ENCODE measurements at places on chromosomes 3 and 15.

DNA sequence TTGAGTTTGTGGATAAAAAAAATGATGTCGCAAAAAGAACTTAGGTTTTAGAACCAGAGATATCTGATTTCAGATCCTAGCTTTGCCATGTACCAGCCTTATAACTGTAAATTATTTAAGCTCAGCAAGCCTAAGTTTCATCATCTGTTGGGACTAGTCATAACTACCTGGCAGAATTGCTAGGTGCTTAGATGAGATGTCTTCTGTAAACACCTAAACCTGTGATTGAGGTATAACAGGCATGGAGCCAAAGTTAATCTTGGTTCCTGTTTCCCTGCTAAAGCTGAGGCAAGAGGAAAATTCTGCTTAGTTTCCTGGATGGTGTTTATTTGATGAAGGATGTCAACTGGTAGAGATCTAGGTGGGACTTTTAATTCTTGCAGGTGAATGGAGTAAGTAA lies 331.3 kb upstream of the RBMS3 start:
- DNase-seq: no peak

DNA sequence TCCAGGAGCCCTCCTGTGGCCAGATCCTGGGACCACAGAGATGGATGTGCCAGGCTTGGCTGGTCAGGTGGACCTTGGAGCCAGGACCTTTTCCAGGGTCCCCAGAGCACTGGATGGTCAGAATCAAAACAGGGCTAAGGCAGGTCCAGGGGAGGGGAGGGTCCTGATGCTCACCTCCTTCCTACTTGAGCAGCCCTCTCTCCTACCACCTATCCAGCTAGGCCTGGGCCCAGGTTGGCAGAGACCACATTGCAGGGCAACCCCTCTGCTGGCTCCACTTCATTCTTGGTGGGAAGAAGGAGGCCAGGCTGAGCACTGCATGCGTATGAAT lies 28.5 kb upstream of the SFMBT1 start:
- no peak for DNase-seq

DNA sequence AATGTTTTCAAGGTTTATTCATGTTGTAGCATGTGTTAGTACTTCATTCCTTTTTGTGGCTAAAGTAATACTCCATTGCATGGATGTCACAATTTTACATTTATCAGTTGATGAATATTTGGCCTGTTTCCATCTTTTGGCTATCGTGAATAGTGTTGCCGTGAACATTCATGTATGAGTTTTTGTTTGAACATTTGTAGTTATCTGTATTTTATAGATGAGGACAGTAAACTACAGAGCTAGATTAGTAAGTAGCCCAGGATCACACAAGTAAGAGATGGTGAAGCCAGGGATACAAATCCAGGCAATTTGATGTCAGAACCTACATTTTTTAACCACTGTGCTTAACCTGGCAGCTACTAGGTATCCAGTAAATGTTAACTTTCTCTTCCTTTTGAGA lies 63.2 kb downstream of the ASTE1 start:
- no peak for DNase-seq

DNA sequence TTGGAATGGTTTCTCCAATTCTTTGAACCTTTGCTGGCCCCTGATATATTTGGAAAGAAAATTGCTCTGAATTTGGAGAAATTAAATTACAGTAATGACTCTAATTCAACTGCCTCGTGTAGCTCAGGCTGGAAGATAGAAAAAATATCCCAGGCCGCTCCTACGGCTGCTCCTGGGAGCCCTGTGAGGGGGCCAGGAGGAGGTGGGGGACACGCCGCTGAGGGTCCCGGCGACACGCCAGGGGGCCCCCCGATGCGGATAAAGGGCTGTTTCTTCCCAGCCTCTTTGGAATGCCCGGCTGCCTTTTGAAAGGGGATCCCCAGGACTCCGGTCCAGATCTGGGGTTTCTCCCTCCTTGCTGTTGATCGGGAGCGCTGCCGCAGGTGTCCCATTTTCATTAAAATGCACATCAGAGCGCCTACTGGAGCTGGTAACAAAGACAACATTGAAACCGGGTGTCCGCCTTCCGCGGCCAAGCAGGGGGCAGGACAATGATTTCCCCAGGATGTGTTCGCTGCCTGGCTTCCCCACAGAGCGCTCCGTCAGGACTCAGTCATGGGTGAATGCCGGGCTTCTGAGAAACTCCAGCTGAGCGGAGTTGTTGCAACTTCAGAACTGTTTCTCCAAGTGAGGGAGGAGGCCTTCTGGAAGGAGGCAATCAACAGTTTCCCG lies 200.1 kb upstream of the KBTBD8 start:
- no peak for DNase-seq

GRCh38 chr15:75653347-75653913 lies 5.7 kb downstream of the SNX33 start:
- DNase-seq: no peak

DNA sequence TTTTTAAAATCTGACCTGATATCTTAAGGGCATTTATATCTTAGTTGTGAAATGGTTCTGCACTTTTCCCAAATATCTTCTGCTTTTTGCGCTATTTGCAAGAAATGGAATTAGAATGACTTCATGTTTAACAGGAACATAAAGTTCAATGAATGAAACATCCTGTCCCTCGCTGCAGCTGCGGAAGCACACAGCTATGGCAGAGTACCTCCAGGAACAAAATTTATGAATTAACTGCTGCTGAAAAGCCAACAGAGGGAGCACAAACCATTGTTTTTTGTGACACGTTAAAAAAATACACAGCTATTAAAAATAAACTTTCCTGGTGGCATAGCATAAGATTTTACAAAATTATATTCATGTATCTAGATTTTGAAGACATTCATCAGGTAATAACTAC lies 404.4 kb upstream of the MDFIC2 start:
- no peak for DNase-seq

- no peak for DNase-seq
Observed at GRCh38 chr3:29338377-29338776, 57.5 kb downstream of the RBMS3 start.

DNA sequence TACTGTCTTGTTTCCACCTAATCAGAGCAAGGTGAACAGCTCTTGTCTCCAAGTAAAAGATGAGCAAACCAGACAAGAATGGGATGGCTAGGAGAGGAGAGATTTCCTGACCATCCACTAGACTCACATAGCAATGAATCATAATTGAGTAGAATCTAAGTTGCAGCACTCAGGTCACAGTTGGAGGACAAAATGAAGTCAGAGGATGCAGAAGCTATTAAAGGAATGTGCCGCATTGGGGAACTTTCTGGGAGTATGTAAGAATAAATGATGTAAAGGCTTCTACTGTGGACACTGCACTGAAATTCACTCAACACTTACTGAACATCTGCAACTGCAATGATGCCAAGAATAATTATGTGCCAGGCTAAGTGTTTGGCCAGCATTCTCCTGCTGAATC lies 217.4 kb upstream of the WNT5A start:
- DNase-seq: no peak

DNA sequence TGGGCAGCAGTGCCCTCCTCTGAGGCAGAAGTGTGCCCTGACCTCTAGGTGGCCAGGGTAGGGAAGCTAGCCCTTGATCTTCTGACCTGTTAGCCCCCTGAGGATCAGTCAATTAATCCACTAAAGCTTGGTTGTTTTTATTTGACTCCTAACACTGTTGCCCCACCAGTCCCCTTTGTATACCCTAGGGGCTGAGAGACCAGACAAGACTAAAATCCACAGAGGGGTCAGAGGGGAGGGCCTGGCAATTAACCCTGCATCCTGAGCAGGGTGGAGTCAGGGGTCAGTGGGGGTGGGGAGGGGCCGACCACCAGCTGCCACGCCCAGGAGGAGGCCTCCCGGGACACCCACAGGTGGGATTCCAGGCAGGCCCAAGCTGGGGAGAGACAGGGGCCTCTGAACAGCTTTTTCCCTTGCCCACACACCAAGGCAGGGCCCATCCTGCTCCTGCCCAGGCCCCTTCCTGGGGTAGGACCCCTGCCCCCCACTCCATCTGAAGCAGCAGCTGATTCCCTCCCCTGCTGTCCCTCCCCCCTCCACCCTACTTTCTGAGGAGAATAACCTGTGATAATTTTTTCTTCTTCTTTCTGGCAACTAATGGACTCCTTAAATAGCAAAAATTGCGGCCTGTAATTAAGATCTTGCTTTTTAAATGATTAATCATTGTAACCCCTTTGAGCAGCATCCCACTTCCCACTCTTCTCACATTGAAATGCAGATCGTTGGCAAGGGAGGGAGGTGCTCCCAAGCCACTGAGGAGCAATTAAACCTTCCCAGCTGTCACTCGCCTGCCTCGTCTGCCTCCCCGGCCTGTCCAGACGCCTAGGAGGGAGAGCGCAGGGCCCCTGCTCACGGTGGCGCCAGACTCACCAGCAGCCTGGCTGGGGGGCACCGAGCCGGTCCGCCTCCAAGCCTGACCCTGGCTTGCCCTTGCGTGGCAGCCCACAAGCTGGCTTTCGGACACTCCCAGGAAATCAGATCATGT lies 51.9 kb downstream of the RHCG start:
- DNase-seq: no peak

DNA sequence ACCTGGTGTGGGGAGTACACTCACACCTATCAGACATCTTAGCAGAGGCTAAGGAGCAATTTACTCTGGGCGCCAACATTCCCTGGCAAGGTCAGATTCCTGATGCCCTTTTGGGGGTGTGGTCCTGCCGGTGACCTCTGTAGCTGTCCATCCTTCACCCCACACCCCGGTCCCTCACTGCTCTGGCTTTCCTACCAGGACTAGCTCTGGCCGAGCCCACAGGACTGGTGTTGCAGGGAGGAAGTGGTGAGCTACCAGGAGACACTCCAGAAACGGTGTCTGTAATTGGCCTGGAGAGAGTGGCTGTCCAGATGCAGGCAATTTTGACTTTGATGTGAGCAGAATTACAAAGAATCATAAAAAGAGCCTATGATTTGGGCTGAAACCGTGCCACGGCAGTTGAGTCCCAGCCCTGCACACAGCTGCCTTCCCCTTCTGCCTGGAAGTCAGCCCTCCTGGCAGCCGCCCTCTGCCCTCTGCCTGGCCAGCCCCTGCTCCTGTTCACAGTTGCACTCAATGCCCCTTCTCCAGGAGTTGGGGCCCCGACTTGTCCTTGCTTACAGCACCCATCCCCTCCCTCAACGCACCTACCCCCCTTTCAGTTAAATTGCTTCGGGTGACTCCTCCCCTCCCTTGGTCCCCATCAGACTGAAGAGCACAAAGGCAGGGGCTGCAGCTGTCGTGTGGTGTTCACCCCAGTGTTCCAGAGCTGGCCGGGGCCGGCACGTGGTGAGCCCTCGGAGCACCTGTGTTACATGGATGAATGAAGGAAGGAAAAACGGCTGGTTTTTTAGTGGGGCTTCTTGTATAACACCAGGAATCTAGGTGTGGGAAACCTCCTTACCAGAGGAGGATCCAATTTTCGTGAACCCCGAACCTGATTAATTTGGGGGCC lies 80.2 kb upstream of the TPM1 start:
- DNase-seq: no peak

GRCh38 chr3:140093742-140094141 lies 158.8 kb downstream of the CLSTN2 start:
- DNase-seq: no peak

- no peak for DNase-seq
Observed at GRCh38 chr15:81257435-81257834, 60.8 kb downstream of the IL16 start.

DNA sequence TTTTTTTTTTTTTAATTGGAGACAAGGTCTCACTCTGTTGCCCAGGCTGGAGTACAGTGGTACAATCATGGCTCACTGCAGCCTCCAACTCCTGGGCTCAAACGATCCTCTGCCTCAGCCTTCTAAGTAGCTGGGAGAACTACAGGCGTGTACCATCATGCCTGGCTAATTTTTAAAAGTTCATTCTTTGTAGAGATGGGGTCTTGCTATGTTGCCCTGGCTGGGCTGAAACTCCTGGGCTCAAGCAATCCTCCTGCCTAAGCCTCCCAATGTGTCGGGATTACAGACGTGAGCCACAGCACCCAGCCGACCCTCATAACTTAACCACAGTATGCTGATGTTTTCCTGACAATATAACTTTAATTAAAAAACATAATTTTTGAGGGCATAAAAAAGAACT lies 24.3 kb downstream of the IL17RD start:
- no peak for DNase-seq

GRCh38 chr3:2897821-2898220 lies 212.4 kb downstream of the IL5RA start:
- DNase-seq: no peak

DNA sequence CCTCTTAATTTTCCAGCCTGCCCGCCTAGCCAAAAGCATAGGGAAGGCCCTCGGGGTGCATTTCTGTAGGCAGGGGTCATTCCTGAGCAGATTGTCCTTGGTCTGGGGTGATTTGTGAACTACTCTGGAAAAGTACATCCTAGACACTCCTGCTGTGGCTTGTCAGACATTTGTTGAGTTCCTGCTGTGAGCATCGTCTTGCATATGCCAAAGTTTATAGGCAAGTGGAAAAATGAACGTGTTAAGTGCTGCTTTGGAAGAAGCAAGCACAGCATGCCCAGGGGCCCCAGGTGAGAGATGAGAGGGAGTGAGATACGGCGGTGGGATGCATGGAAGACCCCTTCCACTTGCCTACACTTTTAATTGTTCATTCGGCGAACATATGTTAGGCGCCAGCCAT lies 237.7 kb upstream of the ST8SIA2 start:
- DNase-seq: no peak

- no peak for DNase-seq
Observed at GRCh38 chr3:65877160-65877559, 161.6 kb downstream of the MAGI1 start.

DNA sequence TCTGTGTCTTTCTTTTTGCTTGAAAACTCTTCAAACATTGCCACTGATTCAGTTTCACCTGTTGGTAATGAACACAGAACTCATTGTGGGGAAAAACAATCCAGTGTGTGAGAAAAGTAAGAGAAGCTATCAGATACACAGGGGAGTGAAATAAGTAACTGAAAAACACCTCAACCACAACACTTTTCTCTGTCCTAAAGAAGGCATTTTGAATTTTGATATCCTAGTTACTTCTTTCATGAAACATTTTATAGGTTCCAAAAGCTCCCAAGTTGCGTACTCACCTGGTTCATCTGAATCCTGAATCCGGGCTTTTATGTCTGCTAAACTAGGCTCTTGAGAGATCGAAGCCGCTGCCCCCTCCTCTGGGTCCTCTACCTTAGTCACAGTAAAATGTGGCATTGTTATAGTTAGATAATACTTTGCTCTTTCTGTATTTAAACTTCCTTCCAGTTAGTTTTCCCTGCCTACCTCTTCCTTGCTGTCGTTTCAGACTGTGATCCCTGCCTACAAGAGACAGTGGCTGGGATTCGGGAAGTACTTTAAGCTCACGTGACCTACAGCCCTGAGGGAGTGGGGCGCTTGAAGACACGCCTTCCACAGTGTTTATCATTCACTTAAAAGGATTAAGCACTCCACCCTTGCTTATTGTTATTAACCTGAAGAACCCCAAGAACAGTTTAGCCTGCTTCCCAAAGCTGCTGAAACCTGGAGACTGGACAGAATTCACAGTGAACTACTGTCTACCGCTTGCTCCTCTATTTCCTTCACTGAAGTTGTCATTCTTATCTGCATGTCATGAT lies 19.1 kb downstream of the SLC12A6 start:
- no peak for DNase-seq

DNA sequence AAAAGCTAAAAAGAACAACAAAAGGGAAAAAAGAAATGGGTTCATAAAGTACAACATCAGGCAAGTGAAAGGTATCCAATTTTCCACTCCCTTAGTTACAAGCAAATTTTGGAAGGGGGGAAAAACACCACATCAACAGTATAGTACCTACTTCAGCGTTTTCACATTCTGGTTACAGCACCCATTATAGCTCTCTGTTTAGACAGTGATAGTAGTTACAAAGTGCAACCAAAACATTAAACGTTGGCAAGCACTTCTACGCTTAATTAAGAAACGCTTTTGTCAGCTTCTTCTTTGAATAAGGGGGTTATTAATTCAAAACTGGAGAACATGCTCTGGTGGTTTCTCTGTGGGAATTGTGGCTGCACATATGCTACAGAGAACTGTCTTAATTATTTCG lies 180.2 kb downstream of the VPS13C start:
- no peak for DNase-seq
